ENCODE measurements at places on chromosomes 1 and 21. TPM values are rescaled to one million over a fixed set of nuclear protein-coding genes. Genes with fewer than 3 reads are reported as not detected.

The MNDA gene
- total RNA-seq, result not detected

The TRAF3IP3 gene
- 406 TPM for total RNA-seq

The ZBTB8A gene
- total RNA-seq, result 0.23 TPM

The CD84 gene
- 34.6 TPM for total RNA-seq

The KRTAP8-1 gene
- not detected for total RNA-seq

The CLDN19 gene
- total RNA-seq, result not detected

The TNN gene
- total RNA-seq, result not detected

The RRP15 gene
- total RNA-seq, result 17.8 TPM

DNA sequence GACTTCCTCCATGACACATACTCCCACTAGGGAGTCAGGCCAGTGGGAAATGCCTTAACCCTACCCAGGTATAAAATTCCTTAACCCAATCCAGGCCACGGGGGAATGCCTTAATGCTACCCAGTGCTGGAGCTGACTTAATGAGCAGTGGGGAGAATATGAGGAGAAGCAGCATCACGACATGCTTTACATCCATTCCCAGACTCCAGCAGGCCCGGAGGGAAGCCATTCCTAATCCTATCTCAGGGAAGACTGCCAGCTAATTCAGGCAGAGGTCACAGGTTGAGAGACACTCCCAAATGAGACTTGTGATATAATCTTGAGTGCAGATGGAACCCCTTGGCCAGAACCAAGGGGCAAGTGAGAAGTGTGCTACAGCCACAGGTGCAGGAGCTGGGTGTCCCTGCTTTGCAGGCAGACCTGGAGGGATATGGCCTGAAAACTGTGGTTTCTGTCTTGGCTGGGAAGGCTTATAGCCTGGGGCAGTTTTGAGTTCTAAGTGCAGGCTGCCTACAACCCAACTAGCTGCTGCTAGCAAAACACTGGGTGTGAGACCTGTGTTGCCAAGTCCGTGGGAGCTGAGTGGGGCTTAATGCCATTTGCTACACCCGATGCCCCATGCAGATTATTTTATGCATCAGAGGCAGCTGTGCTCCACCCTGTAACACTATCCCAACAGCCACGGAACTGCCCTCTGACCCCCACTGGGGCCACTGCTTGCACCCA is 45.1 kb upstream of the GUCA2A start:
- DNase-seq, result no peak

DNA sequence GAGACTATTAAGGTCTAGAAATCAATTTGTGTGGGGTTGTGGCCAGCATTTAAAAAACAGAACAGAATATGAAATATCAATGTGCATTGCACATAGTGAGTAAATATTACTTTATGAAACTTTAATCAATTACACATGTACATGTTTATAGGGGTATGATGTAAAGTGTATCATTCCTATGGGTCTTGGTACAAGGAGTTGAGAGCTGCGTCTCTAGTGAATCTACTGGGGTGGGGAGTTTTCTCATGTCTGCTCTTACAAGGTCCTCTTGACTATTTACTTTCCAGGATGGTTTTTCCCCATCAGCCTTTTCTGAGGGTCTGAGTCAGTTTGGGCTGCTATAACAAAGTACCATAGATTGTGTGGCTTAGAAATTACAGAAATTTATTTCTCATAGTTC is 75.8 kb downstream of the BACH1 start:
- DNase-seq, result no peak

DNA sequence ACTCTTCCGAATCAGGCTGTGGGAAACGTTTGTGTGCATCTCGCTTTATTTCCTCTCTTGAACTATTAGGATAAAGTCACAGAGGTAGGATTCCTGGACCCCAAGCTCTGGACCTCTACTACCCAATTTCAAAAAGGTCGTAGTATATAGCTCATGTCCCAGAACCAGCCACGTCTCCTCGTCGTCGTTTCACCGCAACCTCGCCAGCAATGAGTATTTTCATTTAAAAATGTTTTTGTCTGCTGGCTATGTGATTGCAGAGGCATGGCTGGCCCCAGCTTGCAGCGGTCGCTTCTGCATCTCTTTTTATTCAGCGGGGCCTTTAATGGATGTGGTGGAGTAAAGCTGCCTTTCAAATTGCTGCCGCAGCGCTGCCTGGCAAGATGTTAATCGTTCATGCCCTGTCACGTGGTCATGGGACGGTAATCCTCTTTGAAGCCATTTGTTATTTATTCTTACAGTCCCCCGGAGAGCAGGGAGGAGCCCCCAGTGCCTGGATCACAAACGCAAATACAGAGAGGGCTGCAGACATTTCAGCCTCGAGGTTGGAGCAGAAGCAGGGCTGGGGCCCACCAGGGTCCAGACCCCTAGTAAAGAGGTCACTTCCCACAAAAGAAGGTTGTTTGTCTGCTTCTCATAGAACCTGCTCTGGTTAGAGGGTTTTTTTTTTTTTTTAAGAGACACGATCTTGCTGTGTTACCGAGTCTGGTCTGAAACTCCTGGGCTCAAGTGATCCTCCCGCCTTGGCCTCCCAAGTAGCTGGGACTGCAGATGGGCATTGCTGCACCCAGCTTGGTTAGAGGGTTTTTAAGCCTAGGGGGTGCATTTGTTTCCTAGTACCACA is 11.6 kb upstream of the NPHP4 start:
- no peak for DNase-seq

GRCh38 chr1:115199416-115200132 is 110.3 kb upstream of the TSPAN2 start:
- DNase-seq, result no peak
